NCI-H1417 (cell line): ENCODE measurements at places on chromosomes 3 and 15.

- DNase-seq, result no peak
Observed at GRCh38 chr3:134064081-134064480, 34.4 kb upstream of the SLCO2A1 start.

DNA sequence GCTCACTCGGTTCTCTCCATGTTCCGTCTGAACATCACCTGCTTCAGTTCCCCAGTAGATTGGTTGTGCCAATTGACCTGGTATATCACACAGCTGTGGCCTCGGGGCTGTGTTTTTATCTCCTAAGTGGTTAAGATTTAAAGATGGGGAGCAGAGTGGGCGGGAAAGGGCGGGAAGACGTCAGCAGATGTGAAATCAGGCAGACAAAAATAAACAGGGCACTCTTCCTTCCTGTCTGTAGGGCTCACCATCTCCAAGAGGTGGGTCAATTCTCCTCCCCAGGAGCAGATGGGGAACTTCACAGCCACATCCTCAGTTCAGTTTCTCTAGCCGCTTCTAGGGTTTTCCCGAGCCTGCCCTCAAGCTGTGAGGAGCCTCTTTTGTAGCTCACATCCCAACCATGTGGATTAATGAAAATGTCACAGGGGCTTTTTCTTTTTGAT, 26.8 kb upstream of the LIMD1 start:
- DNase-seq, result no peak

DNA sequence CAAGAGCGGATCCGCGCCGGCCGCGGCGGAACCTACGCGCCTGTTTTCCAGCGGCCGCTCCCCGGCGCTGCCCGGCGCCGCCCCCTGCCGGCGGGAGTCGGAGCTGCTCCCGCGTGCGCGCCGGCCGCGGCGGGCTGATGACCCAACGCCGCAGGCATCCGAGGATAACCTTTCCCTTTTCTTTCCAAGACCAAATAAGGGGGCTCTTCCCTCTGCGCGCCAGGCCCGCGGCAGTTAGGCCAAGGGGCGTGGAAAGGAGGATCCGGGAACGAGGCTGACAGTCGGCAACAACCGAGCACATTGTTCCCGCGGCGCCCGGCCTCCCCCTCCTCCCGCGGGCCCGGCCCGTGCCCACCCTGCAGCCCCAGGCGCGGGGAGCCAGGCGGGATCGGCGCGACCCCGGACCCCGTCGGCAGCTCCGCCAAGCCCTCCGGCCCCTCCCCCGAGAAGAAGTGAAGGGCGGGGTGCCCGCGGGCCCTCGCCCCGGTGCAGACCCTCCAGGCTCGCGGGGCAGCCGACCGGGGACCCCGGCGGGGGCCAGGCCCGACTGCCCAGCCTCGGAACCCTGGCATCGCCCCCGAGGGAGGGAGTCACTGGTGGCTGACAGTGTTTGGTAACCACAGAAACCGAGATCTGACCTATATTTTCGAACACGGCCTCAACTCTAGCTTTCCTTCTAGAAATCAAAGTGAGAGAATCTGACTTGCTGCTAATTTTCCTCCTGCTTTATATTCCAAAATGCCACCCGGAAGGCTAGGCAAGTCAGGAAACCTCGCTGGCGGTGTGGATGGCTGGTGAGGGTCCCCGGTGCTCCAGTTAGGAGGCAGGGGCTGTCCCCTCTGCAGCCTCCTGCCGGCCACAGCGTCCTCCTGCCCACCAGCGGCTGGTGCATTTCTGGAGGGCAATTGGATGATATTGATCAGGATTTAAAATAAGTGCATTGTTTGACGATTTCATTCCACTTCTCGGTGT, 45.6 kb upstream of the SYNM start:
- DNase-seq, result peak; percentile 78

DNA sequence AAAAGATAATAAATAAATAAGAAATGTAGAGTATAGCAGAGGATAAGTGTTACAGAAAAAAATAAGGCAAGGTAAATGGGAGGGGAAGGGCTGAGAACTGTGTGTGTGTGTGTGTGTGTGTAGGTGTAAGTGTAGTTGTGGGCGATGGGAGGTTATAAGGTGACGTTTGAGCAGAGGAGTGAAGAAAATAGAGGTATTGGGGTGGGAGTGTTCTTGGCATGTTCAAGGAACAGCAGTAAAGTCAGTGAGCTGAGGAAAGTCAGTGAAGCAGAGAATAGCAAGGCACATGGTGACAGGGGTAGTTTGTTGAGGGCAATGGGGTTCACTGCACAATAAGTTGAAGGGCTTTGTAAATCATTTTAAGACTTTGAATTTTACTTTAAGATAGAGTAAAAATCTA, 30.9 kb upstream of the ZNF148 start:
- DNase-seq, result no peak

DNA sequence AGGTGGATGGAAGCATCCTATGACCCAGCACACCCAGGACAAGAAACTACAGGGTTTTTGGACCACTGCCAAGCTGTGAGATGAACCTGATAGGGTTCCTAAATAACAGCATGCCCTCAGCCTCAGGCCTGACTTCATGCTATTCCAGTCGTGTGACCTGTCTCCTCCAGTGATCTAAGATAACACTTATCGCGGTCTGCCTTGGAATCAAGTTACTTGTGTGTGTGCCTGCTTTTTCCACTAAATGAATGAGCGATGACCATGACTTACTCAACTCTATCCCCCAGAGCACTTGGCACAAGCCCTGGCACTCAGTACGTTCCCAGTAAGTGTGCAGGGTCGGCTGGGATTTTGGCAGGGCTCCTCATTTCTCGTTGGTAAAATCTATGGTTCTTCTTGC, 172.7 kb upstream of the TP63 start:
- no peak for DNase-seq

GRCh38 chr15:74196175-74196574, 6.4 kb downstream of the STRA6 start:
- DNase-seq, result peak; percentile 69

DNA sequence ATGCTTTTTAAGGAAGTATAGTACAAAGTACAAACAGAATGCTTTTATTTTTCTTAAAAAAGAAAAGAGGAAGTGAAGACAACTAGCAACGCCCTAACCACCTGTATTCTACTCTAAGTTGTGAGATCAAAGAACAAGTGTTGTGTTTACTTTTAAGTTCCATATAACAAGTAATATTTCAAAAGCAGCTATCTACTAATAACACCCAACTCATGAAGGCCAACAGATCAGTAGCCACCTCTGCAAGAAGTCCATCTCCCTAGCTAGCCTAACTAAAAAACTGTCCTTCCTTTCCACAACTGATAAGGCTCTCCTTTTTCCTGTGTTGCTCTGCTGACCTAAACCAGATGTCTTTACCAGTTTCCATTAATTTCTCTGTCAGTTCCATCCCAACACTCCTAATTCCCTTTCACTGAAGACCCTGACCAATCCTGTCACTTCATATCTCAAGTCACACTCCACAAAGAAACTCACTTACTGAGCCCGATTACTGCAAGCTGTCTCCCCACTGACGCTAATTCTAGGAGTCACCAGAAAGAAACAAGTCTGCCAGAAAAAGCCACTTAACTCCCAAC, 26.9 kb downstream of the PHC3 start:
- no peak for DNase-seq

DNA sequence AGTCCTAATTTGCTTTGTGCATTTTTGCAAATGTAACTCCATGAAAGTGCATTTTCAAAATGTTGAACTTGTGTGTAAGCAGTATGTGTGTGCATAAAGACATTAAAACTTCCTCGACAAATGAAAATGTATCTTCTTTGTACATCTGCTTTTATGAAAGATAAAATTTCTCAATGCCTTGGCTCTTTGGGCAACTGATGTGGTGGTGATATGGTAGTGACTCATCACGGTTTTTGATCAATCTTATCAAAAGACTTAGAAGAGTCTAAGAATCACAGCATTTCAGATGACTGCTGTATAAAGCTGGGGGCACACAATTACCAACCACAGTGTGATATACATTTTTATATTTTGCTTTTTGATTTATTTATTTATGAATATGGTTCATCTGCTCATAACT, 5.4 kb upstream of the MASP1 start:
- DNase-seq, result no peak

- DNase-seq, result no peak
Observed at GRCh38 chr3:177516158-177517011, 319.1 kb upstream of the TBL1XR1 start.

DNA sequence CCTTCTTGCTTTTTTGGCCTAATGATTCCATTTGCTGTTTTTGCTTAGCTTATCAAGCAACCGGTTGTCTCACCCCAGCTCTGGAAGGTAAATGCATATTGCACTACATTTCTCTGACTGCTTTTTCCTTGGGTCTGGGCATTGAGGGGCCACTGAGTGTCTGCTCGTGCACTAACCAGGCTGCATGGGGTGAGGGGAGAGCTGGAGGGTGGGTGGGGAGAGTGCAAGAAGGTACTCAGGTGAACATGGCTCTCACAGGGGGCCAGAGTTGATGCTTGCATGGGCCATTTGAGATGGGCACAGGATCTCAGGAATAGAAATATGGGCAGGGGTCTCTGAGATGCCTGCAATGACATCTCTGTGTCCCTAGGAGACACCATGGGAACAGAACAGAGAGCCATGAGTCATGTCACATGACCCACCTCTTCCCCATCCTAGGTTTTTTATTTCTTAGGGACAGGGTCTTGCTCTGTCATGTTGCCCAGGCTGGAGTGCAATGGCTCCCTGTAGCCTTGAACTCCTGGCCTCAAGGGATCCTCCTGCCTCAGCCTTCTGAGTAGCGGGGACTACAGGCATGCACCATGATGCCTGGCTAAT, 6.2 kb downstream of the ALPK3 start:
- no peak for DNase-seq

GRCh38 chr15:63908991-63909390, 75.2 kb upstream of the HERC1 start:
- no peak for DNase-seq

GRCh38 chr15:42182328-42182886, 25.7 kb downstream of the VPS39 start:
- no peak for DNase-seq

- DNase-seq, result no peak
Observed at GRCh38 chr3:45683417-45684326, 5.5 kb upstream of the SACM1L start.

GRCh38 chr15:100623301-100623700, 20.9 kb downstream of the ASB7 start:
- DNase-seq, result no peak

GRCh38 chr3:28917895-28918475, 362.9 kb upstream of the RBMS3 start:
- no peak for DNase-seq

- no peak for DNase-seq
Observed at GRCh38 chr3:25139267-25139666, 288.8 kb upstream of the RARB start.

DNA sequence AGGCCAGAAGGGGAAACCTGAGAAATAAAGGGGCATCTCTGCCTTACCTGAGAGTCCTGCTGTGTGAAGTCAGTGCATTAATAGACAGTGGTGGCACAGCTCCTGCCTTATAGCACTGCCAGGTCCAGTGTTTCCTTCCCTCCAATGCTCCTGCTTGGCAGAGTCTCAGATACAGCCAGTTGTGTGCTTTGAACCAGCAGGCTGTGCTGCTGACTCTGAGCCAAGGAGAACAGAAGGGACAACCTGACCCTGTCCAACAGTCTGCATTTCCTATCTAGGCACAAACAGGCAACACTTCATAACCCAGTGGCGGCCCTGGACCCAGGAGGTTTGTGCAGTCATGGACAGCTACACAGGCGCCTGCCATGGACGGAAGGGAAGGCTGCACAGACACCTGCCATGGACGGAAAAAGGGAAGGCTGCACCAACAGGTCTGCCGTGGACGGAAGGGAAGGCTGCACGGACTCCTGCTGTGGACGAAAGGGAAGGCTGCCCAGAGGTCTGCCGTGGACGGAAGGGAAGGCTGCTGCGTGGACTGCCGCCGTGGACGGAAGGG, 33.9 kb upstream of the PLXNA1 start:
- DNase-seq, result no peak

DNA sequence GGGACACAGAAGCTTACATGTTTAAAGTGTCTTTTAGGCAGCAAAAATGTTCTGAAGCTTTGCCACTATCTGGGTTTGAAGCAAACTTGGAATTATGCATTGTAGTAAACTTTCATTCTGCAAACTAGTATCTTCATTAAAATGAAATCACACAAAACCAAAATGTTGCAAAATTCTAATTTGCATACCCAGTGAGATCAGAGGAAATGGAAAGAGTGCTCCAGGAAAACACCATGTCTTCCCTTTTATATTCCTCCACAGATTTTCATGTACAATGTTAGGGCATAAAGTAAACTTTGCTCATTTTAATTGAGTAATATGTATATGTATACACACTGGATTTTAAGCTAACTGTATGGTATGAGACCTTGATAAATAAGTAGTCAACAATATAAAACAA, 23.9 kb downstream of the ANO10 start:
- no peak for DNase-seq

DNA sequence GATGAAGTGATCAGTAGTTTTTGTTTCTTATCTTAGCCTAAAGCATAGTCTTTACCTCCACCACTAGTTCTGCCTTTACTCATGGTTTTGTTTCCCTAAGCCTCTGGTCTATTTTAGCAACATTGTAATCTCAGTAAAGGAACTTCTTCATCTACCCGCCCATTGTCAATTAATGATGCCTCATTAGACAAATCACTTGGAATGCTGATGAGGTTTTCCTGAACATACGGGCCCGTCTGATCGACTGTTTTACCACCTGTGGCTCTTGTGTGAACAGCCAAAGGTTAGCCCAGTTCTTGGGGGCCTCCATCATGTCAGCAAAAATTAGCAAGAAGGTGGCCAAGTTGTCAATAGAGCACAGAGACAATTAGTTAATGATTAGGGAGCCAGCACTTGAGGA, 470.1 kb upstream of the ARRDC4 start:
- DNase-seq, result no peak

DNA sequence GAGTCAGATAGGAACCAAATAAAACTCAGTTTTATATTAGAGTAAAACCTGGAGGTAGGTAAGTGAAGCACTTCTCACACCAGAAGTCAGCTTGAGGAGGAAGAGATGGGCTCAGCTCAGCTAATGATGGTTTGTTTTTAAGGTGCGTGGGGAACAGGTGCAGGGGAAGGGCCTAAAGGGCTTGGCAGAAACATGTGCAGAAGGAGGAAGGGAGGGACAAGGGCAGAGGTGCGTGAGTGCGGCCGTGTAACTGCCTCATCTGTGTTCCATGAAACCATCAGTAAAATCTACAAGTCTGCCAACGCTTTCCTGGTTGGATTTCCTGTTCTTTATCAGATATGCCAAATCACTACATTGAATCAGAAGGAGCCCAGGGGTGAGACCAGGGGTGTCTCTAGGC, 19.9 kb downstream of the FYCO1 start:
- no peak for DNase-seq

DNA sequence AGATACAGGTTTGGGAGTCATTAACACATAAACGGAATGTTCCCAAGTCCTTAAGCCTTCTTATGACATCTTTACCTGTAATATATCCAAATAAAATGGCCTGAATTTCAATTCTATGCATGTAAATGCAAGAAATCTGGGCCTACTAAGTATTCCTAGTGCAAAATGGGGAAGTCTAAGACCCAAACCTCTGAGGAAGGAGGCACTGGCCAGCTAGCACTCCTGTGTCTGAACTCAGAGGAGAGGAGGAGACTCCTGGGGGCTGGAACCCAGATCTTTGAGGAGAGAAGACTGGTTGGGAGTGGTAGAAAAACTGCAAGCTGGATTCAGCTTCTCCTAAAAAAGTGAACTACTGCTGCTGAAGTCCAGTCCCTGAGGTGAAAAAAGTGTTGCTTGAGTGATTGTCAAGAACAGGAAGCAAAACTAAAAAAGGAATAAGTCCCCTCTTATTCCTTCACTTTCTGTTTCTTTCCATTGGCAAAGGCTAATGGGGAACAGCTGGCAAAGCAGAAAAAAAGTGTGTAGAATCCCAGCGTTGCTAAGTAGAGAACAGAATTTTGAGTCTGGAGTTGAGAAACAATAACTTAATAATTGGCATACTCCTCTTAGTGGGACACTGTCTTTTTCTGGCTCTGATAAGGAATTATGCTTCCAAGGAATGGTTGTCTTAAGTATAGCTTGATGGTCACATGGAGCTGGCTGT, 54.8 kb upstream of the ATP2C1 start:
- DNase-seq, result no peak
